ENCODE measurements at places on chromosomes 5 and 9.

DNA sequence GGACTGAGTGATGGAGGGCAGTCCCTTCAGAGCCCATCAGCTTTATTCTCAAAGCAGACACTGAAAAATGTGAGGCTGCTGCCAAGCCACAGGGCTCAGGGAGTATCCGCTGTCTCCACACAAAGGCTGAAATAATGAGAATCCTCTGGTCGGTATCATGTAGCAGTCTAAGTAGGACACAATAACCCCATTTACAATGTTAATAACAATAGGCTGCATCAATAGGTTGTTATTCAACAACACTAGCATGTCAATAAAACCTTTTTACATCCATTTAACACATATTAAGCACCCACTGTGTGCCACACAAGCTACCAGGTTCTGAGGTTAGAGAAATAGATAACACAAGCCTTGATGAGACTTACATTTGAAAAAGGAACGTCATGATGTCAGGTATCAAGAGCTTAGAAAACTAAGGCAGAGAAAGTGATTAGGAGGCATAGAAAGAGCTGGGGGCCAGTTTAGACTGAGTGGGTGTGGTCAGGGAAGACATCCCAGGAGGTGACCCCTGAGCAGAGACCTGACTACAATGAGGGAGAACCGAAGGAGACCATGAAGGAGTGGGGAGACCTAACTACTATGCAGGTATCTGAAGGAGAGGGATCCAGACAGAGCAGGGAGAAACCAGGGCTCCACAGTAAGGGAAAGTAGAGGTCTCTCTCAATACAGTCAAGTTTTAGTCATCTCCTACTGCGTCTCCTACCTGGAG lies 140.1 kb upstream of the GRIA1 start:
- DNase-seq = peak; percentile 11

GRCh38 chr9:81069923-81070322 lies 619.4 kb downstream of the TLE1 start:
- DNase-seq = peak; percentile 73

DNA sequence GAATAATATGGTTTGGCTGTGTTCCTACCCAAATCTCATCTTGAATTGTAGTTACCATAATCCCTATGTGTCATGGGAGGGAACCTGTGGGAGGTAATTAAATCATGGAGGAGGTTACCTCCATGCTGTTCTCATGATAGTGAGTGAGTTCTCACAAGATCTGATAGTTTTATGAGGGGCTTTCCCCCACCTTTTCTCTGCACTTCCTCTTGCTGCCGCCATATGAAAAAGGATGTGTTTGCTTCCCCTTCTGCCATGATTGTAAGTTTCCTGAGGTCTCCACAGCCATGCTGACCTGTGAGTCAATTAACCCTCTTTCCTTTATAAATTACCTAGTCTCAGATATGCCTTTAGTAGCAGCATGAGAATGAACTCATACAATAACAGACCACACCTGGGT lies 63.7 kb upstream of the PRR16 start:
- no peak for DNase-seq

- peak; percentile 29 for DNase-seq
These were observed 39.1 kb downstream of the CTNNA1 start for GRCh38 chr5:138792195-138792790.

DNA sequence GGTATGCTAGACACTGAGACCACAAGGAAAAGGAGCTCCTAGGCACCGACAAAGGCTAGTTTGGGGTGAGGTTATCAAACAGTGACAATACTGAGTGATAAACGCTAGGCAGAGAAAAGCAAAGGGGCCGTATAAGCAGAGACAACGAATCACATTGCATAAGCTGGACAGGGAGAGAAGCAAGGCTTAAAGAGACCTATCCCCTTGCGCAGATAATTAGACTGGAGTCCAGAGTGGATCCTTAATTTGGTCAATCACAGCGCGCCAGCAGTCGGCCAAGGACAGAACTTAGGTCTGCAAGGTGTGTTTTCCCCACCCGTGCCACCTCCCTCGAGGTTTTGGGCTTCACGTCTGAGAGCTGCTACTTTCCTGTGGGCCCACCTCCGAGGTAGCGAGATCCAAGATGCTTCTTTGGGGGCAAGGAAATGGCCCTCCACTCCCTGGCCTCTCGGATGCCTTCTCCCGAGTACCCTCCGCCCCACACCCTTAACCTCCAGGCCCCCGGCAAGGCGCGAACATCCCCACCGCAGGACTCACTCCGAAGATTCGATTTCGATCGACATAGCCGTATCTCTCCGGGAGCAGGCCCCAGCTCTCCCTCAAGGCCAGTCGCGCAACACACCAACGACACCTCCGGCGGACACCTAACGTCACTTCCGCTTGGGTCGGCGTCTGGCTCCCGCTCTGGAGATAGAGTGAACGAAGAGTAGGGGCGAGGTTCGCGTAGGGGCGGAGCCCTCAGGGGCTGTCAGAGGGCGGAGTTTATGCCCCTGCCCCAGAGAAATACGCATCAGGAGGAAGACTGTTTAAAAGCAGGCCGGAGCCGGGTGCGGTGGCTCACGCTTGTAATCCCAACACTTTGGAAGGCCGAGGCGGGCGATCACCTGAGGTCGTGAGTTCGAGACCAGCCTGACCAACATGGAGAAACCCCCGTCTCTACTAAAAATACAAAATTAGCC lies at the start of gene SMU1:
Gene SMU1, minus strand, starts transcription at position 629 of the 959 bp plus-strand sequence. Its CDS starts 66 bp downstream, at position 563.
- DNase-seq = peak; percentile 99

- peak; percentile 53 for DNase-seq
These were observed 95.4 kb upstream of the DAB2 start for GRCh38 chr5:39520232-39520572.

- DNase-seq = no peak
These were observed 42.3 kb upstream of the TARS1 start for GRCh38 chr5:33398501-33398900.

Measured in astrocyte of the hippocampus (primary cell).